Neural cell (in vitro differentiated cells): ENCODE measurements at places on chromosomes 5 and 9. TPM values are rescaled to one million over a fixed set of nuclear protein-coding genes. Genes with fewer than 3 reads are reported as not detected.

The PCSK5 gene
- polyA plus RNA-seq = 1.7 and 2.5 TPM in 2 replicates

The HSPB3 gene
- polyA plus RNA-seq = not detected in 2 replicates

The LRRTM2 gene
- polyA plus RNA-seq = 5.9 and 6.1 TPM in 2 replicates

The GBGT1 gene
- not detected in 2 replicates for polyA plus RNA-seq

The LTC4S gene
- 5.9 TPM in 1 of 2 replicates, not detected in the other for polyA plus RNA-seq

The SLC12A2 gene
- polyA plus RNA-seq = 26.5 and 28.6 TPM in 2 replicates

The MEIKIN gene
- polyA plus RNA-seq = not detected in 2 replicates

The SLC6A7 gene
- polyA plus RNA-seq = 1.5 and 4.6 TPM in 2 replicates

The VLDLR gene
- polyA plus RNA-seq = 62.4 and 62.7 TPM in 2 replicates

The THBS4 gene
- 6.3 TPM in 2 replicates for polyA plus RNA-seq

The CDH6 gene
- 2.1 and 2.3 TPM in 2 replicates for polyA plus RNA-seq

The PPIC gene
- not detected in 2 replicates for polyA plus RNA-seq

The WNT8A gene
- polyA plus RNA-seq = 0.26 and 0.60 TPM in 2 replicates

The DBH gene
- polyA plus RNA-seq = not detected in 2 replicates

The ADGRD2 gene
- polyA plus RNA-seq = not detected in 2 replicates

The MPDZ gene
- polyA plus RNA-seq = 13.1 and 15.0 TPM in 2 replicates

The CCDC69 gene
- polyA plus RNA-seq = not detected in 2 replicates

The ROR2 gene
- 0.33 and 0.74 TPM in 2 replicates for polyA plus RNA-seq

The GRXCR2 gene
- polyA plus RNA-seq = 0.36 TPM in 1 of 2 replicates, not detected in the other

The GGTA1 gene
- polyA plus RNA-seq = not detected in 2 replicates

The SPINK4 gene
- polyA plus RNA-seq = not detected in 2 replicates

The AGTPBP1 gene
- polyA plus RNA-seq = 79.8 and 90.7 TPM in 2 replicates
